Hematopoietic multipotent progenitor cell treated with erythropoietin and hydrocortisone succinate and interleukin-3 and kit ligand, for 4 days (in vitro differentiated cells): ENCODE measurements at places on chromosomes 2 and 18.
A peak's percentile ranks its signal among the peaks of the same experiment; 100 is the strongest.

DNA sequence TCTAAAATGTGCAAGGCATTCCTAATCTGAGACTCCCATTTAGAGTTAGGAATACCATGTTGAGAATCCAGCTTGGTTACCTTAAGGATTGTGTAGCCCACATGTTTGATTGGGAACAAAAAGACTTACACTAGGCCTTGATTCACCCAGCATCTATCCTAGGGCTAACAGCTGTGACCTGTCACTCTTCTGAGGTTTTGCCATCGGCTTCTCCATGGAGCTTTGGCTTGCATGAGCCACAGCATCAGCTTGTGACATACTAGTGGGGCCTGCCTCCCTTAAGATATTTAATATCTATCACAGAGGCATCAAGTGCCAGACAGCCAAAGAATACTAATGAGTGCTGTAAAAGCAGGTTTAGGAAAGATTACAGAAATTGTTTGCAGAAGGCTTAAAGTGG, 241.3 kb upstream of the UBE2E3 start:
- DNase-seq, result no peak

DNA sequence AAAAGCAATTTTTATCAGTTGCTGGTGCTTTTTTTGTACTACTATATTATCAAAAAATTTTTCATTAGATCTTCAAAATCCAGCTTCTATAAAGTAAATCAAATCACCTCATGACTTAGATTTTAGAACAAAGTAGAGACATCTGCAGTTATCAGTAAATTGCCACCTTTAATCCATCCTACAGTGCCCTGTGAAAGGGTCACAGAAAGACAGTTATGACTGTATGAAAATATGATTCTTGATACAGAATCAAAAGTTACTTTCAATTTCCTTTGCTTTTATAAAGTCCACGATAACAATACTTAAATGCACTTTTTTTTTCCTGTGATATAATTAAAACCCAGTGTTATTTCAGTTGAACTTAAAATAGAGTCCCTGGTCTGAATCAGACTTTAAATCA, 61.4 kb downstream of the PRPF40A start:
- no peak for DNase-seq

DNA sequence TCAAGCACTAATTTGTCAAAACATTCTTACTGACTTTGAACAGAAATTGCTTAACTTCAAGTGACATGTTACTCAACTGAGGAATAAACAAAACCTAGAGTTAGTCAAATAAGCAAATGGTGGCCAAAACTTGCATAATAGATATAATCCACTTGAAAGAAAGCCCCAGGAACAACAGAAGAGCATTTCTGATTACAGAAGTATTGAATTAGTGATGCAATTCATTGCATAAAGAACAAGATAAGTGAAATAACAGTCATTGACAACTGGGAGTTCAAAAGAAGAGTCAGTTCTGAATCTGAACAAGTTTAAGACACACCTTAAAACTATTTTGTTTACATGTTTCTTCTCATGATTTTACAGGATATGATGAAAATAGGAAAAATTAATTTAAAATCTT, 30.8 kb downstream of the COBLL1 start:
- peak; percentile 55 for DNase-seq

DNA sequence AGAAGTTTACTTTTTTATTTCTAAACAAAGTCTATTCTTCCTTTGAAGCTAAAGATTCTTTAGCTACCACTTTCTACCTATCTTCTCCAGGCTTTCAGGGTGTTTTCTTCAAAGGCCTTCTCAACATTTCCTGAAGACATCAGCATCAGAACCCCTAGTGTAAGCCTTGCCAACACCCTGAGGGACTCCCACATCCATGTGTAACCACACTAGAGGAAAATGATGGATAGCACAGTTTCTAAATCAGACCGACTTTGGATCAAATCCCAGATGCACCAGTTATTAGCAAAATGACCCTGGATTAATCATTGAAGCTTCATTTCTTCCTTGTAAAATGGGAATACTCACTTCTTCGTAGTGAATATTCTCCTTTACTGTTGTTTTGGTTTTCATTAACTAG, 4.7 kb upstream of the TTN start:
- DNase-seq, result no peak

- DNase-seq, result peak; percentile 78
Measured at GRCh38 chr2:44324971-44325426, 36.3 kb downstream of the PREPL start.

- DNase-seq, result peak; percentile 21
Measured at GRCh38 chr2:217593732-217594131, 409.1 kb downstream of the TNS1 start.

DNA sequence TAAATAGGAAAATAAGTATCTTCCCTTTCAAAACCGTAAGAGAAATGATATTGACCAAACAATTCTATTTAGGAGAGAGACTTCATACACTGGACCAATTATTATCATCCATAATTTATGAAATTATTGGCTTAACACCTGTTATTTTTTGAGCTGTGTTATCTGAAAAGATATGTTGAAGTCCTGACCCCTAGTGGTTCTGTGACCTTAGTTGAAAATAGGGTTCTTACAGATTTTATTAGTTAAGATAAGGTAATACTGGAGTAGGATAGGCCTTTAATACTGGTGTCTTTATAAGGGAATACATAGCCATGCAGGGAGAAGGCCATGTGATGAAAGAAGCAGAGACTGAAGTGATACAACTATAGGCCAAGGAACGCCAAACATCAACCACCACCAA, 659.6 kb downstream of the DCC start:
- no peak for DNase-seq

DNA sequence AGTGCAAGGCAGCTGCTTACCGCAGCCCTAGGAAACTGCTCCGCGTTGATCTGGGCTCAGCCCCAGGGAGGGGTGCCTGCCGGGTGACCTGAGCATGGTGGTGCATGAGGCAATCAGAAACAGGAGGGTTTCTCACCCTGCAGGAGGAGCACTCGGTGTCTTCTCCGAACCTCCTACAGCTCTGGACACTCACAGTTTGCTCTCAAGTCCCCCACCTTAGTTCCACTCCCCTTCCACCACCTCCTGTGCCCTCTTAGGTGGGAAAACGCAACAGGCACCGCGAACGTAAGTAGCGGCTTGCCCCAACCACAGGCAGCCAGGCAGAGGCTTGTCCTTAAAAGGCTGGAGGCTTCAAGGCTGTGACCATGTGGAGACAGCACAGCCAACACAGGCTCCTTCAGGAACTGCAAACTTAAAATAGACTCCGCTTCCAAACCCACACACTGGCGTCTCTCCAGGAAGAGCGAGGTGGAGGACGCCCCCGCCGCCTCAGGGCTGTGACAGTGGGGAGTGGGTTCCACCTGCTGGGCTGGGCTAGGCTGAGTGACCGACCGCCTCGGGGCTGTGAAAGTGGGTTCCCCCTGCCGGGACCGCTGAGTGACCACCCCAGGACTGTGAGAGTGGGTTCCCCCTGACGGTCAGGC, 71.6 kb downstream of the NDUFA10 start:
- no peak for DNase-seq

DNA sequence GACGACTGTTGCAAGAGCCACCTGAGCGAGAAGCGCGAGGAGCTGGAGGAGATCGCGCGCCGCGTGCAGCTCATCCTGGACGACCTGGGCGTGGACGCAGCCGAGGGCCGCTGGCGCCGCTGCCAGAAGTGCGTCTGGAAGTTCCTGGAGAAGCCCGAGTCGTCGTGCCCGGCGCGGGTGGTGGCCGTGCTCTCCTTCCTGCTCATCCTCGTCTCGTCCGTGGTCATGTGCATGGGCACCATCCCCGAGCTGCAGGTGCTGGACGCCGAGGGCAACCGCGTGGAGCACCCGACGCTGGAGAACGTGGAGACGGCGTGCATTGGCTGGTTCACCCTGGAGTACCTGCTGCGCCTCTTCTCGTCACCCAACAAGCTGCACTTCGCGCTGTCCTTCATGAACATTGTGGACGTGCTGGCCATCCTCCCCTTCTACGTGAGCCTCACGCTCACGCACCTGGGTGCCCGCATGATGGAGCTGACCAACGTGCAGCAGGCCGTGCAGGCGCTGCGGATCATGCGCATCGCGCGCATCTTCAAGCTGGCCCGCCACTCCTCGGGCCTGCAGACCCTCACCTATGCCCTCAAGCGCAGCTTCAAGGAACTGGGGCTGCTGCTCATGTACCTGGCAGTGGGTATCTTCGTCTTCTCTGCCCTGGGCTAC, 1.2 kb downstream of the KCNF1 start:
- DNase-seq, result no peak

- DNase-seq, result no peak
Measured at GRCh38 chr18:74292541-74292858, 737 bp upstream of the CYB5A start.

DNA sequence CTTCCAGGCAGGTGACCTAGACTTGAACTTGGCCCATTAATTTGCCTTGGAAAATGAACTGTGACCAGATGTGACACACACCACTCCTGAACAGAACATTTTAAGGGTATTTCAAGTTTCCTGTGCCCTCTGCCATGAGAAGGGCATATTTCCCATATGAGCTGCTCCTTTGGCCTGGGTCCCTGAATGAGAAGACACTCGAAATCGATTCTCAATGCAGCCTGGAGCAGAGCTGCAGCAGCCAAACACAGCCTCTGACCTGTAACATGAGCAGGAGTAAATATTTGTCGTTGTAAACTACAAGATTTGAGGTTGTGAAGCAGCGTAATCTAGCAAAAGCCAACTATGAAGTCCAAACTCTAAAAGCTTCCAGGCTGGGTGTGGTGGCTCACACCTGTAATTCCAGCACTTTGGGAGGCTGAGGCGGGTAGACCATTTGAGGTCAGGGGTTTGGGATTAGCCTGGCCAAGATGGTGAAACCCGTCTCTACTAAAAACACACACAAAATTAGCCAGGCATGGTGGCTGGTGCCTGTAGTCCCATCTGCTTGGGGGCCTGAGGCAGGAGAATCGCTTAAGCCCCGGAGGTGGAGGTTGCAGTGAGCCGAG, 30.1 kb upstream of the SOS1 start:
- DNase-seq, result no peak
